NCI-H510A (cell line): ENCODE measurements at places on chromosomes 16 and 17.
A peak's percentile ranks its signal among the peaks of the same experiment; 100 is the strongest.

DNA sequence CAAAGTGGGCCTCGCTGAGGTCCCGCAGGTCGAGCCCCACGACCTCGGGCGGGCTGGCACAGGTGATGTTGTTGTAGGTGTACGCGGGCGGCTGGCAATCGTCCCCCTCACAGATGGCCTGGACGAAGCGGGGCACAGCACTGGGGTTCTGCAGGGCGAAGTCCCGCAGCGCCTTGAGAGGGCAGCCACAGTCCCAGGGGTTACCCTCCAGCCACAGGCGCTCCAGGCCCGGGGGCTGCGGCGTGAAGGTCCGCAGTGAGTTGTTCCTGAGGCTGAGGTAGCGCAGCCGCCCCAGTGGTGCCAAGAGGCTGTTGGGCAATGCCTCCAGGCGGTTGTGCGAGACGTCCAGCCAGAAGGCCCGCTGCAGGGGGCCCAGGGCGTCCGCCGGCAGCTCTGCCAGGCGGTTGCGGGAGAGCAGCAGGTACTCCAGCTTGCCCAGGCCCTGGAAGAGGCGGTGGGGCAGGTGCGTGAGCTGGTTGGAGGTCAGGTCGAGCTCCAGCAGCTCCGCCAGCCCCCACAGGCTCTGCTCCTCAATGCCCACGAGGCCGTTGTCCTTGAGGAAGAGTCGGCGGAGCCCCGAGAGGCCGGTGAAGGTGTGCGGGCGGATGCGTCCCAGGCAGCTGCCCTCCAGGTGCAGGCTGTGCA is 2.8 kb downstream of the IGFALS start:
- DNase-seq: no peak

DNA sequence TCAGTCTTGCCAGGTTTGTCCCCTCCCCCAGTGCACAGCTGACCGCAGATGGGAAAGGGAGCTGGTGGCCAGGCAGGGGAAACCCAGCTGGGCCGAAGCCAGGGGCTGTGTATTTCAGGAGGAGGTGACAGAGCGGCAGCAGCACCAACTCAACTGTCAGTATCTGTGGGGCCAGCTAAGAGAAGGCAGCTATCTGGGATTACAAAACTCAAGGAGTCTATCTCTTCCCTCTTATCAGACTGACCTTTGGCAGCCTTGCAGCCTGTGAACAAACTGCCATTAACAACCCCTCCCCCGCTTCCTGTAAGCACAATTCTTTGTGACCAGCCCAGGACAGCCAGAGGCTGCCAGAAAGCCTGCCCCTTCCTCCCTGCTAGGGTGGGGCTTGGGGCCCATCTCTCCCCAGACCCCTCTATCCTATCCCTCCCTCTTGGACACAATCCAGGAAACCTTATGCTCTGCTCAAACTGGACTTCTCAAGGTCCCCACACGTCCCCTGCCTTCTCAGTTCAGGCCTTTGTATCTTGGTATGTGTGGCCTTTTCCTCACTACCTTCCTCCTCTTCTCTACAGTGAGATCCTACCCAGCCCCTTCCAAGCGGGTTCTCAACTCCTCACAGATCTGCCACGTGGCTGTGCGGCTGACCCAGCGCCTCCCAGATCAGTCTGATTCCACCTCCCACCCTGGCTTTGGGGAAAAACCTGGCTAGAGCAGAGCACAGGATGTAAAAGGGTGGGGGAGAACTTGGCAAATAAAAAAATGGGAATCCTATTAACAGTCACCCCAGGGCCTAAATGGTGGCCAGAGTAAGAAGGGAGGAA is 10.5 kb downstream of the ST3GAL2 start:
- no peak for DNase-seq

DNA sequence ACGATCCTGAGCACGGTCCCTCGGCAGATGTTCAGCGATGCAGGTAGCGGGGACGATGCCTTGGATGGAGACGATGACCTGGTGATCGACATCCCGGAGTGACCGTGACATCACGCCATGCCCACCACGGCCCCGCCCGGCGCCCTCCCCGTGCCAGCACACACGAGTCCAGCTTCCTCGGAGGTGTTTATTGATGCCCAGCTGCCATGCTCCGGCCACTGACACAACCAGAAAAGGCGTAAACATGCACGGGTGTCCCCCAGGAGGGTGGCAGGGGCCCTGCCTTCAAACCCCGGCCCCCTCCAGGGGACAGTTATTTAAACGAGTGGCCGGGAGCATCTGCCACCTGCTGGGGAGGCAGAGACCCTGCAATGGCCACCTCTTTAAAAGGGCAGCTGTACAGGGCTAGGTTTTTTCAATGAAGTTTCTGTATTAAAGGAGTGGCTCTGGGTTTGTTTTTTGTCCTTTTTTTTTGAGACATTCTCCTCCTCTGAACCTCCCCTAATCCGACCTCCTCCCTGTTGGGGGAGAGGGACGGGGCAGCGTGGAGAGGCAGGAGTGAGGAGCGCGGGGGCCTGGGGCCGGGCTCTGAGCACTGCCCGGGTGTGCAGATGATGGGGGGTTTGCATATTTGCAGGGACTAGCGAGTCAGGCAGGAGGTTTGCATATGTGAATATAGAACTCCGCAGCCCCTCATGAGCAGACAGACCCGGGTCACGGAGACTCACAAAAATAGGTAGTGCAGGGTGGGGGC is 5.3 kb downstream of the DOC2A start:
- DNase-seq: peak; percentile 69

- DNase-seq: no peak
Measured at GRCh38 chr16:29702269-29702668, 23.3 kb downstream of the QPRT start.

GRCh38 chr17:30947796-30948195 is 23.0 kb upstream of the RNF135 start:
- DNase-seq: no peak

DNA sequence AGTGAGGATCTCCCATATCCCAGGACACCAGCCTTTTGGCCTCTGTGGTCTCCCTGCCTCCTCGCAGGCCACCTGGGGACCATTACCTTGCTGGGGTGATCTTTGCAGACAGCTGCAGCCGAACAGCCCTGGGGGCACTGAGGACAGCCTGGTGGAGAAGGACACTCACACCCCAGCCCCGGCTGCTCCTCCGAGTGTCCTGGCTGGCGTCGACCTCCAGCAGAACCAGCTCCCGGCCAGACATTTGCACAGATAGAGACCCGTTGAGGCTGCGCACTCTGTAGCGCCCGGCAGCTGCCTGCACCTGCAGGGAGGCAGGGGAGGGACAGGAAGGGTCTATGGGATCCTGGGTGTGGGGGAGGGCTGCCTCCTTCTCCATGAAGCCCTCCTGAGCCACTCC is 90.3 kb downstream of the RMI2 start:
- no peak for DNase-seq

DNA sequence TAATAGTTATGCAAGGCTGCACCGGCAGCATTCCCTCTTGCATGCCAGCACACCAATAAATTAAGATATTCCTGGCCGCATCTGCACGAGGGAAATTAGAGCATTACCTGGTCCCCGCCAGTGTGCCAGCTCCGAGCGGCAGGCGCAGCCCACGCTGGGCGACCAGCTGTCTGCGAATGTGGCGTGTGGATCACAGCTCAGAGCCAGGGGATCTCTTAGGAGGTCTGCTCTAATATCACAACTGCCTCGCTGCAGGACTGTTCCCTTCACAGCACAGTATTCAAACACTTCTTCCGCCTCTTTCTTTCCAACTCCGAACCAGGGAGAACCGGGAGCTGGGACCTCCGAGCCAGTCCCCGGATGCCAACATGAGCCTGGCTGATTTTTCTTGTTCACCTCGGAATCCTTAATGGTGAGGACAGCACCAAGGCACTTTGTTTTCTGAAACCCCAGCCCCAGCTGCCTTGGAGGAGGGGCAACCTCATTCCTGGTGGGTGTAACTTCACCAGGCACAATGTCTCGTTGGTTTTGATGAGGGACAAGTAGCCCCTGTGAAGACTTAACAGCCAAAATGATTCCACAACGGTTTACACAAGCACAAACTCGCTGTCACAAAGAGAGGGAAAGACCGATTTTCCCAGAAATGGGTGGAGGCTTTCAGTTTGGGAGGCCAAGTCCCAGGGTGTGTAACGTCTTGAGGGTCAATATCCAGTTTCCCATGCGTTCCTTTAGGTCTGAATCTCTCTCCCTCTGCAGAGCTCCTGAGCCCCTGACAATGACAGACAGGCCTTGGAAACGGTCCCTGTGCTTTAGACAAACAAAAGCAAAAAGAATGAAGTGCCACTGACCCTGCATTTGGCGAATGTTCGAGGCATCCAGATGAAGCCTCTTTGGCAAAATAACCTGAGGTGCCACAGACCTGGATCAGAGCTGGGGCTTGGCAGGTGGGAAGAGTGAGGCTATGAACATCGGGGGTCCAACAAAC is 213.2 kb downstream of the C16orf78 start:
- no peak for DNase-seq

DNA sequence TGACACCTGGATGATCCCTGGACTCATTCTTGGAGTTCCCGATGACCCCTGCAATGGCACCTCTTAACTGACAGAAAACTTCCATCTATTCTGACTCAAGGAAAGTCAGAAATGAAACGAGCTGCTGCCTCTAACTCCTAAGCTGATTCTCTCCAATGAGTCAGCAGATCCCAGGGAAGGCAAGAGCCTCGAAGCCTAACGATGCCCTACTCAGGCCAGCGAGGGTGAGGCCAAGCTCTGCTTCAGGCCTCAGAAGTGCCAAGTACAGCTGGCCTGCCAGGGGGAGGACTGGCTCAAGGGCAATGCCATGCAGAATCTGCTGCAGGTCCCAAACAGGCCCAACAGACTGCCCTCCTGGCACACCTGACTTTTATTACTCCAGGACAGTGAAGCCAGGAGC is 36.3 kb downstream of the PLXDC1 start:
- DNase-seq: no peak

- no peak for DNase-seq
Measured at GRCh38 chr16:71379711-71380110, 21.2 kb downstream of the CALB2 start.

GRCh38 chr16:87169509-87169995 is 147.6 kb downstream of the C16orf95 start:
- no peak for DNase-seq

GRCh38 chr17:48681609-48682008 is 40.7 kb downstream of the PRAC1 start:
- DNase-seq: no peak

- DNase-seq: no peak
Measured at GRCh38 chr17:6306820-6307219, 128.1 kb downstream of the AIPL1 start.

GRCh38 chr16:12027558-12028287 is 51.2 kb downstream of the SNX29 start:
- no peak for DNase-seq

DNA sequence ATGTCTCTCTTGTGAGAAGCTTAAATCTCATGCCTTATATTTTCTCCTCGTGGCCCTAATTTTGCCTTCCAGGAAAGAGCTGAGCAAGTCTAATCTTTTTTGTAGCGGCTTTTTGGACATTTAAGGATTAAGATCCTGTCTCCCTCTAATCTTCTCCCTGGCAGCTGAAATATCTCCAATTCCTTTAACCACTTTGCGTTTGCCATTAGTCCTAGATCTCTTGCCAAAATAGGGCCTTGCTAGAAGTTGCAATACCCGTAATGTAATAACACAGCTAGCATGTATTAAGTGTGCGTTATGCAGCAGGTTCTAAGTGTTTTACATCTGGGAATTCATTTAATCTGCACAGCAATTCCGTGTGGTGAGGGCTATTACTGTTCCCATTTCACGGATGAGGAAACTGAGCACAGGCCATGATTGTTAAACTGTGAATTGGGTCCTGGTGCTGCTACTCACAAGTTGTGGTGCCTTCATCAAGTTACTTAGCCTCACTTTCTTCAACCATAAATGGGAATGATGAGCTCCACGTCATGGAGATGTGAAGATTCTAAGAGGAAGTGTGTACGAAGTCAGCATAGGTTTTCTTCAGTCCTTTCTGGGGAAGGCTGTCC is 198.9 kb upstream of the ASIC2 start:
- no peak for DNase-seq

DNA sequence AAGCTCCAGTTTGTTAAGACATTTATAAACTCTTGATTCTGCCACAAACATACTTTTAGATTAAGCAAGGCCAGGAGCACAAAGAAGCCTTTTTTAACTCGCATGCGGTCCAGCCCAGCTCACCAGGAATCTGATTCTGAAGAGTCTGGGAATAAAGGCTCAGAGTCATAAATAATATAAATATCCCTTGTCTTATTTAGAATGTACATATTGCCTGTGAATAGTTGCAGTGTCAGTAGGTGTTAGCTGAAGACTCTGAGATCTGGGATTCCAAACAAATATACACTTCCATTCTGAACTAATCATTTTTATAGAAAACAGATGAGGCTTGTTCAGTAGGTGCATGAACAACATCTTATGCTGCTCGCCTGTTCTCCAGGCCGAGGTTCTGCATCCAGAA is 59.1 kb upstream of the ELAC2 start:
- no peak for DNase-seq

GRCh38 chr17:67481808-67482207 is 104.7 kb downstream of the PITPNC1 start:
- DNase-seq: no peak

DNA sequence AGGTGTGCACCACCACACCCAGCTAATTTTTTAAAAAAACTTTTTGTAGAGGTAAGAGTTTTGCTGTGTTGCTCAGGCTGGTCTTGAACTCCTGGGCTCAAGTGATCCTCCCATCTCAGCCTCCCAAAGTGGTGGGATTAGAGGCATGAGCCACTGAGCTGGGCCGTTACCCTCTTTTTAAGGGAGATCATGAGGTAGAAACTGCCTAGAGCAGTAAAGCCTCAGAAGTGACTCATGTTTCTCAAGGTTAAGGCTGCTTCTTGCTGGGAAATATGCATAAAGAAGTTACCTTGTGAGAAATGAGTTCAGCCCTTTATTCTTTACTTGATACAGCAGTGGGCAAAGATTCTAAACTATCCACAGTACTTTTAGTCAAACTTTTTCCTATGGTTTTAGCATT is 38.2 kb downstream of the GRB2 start:
- no peak for DNase-seq

GRCh38 chr17:17815436-17816200 is 21.2 kb downstream of the SREBF1 start:
- DNase-seq: no peak

DNA sequence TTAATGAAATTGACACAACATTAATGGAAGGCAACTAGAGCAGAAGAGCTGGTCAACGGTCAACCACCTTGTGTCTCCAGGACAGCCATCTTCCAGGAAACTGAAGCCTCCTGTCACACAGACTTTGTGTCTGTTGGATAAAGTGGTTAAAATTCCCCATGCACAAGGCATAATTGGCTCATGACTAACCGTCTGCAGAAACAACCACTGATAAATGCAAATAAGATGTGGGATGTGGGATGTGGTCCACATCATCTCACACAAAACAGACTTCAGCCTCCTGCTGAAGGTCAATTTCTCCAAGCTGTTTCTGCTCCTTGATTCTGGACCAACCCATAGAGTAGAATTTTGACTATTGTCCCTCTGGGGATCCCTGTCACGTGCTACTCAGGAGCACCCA is 26.9 kb upstream of the XYLT1 start:
- no peak for DNase-seq

GRCh38 chr16:66650707-66651473 is 45.7 kb downstream of the CMTM4 start:
- DNase-seq: peak; percentile 60

GRCh38 chr16:62190426-62190825 is 154.2 kb upstream of the CDH8 start:
- no peak for DNase-seq

- DNase-seq: no peak
Measured at GRCh38 chr16:66222756-66223155, 143.7 kb upstream of the CDH5 start.
